CD4-positive, alpha-beta T cell treated with Interleukin-6 at 100 ng/mL for 8 hours (primary cell): ENCODE measurements at places on chromosomes 12 and 14.

- DNase-seq, result no peak
Observed at GRCh38 chr12:106269150-106269771, 21.4 kb upstream of the CKAP4 start.

DNA sequence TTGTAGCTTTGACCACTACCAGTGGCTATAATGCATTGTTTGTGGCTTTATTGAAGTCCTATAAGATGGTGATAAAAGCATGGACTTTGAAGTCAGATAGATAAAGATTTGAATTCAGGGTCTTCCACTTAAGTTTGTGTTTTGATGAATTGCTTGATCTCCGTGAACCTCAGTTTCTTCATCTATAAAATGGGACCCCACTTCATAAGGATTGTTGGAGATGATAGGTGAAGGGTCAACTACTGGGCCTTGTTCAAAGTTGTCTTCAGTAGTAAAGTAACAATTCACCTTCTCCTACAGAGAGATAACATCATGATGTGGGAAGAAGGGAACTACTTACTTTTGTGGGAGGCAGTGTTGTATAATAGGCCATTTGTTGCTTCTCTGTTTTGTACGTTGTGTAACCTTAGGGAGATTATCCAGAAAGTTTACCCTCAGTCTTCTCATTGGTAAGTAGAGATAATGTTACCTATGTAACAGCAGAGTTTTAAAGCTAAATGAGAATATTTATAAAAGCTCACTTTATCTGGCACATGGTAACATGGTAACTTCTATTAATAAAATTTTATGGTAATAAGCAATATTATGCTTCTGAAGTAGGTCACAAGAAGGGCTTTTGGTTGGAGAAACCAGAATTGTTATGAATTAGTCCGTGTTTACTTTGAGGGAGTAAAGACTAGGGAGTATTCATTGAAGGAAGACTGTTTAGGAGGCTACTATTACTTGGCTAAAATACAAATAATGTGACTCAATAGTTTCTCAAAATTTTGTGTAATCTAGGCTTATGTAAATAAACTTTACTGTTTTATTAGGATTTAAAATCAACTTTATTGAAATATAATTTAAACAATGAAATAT lies 15.1 kb downstream of the ADIPOR2 start:
- no peak for DNase-seq

DNA sequence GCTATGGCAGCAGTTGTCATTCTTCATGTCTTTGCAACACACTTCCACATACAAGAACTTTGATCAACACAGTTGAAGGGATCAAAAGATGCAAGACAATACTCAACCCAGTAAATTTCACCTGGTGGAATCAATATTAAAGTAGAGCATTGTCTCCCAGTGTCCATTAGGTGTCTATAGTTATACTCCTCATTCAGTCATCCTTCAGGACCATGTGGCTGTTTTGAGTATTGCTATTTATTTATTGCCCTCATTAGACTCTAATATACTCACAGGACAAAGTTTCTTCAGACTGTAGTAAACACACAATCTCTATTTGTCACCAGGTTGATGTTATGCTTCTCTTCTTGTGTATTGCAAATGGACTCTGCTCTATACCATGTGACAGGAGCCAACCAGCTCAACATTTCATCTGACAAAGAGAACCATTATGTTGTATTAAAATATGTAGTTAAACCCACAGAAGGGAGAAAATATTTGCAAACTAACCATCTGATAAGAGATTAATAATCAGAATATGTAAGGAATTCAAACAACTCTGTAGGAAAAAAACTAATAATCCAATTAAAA lies 146.6 kb downstream of the TGFB3 start:
- DNase-seq, result no peak

GRCh38 chr12:76101739-76102385 lies 17.4 kb upstream of the NAP1L1 start:
- no peak for DNase-seq

DNA sequence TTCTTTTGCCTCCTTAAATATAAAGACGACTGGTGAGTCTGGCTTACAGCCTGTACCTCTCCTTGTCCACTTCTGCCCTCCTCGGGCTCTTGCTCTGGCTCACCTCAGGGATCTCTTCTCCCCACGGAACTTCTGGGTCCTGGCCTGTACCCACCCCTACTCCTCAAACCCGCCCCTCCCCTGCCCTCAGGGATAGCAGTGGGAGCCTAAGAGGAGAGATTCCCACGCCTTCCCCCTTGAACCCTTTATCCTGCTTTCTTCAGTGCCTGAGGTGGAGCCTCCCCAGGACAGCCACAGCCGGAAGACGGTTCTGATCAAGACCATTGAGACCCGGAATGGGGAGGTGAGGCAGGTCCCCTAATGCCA lies 2.7 kb downstream of the PRPH start:
- DNase-seq, result no peak

DNA sequence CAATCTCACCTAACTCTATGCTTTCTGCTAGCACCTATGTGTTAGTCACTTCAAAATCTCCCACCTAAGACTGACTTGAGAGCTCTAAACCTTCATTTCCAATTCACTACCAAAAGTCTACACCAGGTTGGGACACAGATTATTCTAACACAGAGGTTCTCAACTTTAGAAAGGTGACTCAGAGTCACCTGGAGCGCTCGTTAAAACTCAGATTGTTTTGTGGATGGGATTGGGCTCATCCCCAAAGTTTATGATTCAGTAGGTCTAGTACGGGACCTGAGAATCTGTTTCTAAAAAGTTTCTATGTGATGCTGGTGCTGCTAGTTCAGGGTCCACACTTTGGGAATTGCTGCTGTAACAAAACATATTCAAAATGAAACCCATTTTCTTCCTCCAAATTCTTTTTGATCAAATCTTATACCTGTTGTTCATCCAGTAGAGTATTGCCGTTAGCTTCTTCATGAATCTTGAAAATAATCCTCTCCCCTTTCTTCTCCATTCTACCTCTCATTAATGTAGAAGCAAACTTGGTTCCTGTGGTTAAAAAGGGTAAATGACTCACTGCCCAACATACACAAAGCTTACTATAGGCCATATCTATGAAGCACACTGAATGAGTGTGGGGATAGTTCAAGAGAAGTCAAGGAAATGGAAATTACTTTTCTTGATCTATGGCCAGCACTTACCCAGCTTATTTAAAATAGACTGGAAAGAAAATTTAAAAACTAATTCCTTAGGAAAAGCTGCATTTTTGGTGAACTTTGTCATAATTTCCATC lies 206.7 kb downstream of the KIF21A start:
- no peak for DNase-seq

DNA sequence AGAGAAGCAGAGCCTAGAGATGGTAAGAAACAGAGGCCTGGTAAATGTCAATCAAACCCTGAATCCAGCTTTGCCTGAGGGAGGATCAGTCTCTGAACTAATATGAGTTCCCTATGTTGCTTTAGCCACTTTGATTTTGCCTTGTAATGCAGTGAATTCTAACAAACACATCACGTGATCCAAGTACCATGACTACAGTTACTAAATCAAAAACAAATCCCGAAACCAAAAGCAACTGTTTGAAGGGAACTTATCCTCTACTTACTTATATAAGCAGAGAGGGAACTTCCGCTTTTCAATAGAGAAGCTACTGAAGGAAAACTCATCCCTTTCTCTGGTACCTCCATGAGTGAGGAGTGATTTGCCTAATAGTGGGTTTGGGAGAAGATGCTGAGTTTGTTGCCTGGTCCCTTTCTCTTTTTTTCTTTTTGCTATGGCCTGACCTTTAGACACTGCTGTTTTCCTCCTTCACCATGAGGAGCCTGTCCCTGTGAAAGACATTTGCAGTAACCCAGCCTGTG lies 7.7 kb upstream of the PPTC7 start:
- DNase-seq, result peak; percentile 62

GRCh38 chr14:32494609-32495434 lies 165.7 kb downstream of the AKAP6 start:
- no peak for DNase-seq

DNA sequence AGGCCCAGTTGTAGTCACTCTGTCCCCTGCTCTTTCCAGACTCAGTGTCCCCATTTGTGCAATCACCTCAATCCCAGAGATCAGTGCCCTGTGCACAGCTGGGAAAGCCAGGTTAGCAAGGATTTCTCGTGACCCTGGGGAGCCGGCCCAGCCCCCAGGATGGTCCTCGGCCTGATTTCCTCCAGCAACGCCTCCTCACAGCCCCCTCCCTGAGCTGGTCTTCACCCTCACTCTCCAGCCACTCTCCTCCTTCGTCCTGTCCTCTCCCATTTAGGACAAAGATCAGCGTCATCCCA lies 194.8 kb upstream of the C14orf180 start:
- no peak for DNase-seq

DNA sequence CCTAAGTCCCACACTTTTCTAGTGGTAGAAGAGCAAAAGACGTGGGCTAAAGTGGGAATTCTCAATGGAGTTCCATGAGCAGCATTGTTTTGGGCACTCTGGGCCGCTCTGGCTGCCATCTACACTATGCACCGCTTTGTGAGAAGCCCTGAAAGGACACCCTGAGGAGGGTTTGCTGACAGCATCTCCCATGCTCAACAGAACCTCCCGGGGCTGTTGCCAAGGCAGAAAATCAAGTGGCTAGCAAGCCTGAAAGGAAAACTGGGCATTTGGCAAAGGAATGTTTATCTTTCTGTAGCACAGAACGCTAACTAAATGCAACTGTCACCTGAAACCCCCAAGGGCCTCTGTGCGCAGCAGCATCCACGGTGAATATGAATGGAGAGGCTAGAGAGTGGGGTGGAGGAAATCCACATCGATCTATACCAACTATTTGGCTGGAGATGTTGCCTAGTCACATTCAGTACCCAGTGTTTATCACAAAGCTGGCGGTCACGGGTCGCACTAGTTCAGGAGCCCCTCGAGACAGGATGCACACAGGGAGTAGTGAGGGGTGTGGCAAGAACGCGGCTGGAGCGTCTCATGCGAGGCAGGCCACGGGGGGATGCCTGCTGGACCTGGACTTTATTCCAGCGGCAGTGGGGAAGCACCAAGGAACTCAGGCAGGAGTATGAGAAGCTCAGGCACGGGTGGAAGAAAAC lies 14.2 kb downstream of the APPL2 start:
- DNase-seq, result no peak

DNA sequence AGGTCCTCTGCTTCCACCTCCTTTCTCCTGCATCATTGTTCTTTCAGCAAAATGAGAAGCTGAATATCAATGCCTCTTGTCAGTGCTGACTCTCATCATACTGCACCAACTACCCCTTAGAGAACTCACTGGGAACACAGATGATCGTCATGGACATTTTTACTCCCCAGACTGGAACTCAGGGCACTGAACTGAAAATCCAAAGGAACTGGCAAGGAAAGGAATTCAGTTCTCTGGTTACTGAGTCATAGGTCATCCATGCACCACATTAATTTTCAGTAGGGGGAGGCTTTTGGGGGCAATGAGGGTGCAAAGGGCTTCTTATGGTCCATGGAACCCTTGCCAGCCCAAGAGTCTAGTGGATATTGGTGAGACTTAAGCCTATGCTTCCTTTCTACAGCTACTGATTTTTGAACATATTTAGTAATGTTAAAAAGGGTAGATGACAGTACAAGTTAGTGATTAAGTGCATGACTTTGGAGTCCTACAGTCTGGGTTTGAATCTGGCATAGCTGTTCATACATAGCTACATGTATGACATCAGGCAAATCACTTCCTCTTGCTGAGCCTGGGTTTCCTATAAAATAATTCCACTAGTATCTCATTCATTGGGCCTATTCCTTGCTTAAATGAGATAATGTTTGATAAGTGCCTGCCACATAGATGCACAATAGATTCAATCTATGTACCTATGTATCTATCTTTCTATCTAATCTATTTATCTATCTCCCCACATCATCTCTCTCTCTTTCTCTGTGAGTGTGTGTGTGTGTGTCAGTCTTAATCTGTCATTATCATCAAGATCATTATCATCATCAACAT lies 29.2 kb downstream of the BBS10 start:
- DNase-seq, result no peak

DNA sequence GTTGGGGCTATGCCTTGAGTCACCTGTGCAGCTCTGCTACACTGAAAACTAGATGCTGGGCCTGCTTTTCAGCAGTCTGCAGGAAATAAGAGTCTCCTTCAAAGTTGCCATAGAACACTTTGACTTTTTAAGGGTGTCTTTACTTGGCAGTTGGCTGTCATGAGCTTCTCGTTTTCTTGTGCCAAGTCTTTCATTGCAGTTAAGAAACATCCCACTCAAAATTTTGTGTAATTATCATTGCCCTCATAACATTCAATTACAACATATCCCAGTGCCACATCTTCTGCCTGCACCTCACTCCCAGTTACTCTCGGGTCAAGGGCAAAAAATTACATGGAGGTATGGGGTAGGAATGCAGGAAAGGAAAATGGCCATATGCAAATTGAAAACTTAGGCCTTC lies 29.1 kb downstream of the GPR65 start:
- DNase-seq, result no peak

DNA sequence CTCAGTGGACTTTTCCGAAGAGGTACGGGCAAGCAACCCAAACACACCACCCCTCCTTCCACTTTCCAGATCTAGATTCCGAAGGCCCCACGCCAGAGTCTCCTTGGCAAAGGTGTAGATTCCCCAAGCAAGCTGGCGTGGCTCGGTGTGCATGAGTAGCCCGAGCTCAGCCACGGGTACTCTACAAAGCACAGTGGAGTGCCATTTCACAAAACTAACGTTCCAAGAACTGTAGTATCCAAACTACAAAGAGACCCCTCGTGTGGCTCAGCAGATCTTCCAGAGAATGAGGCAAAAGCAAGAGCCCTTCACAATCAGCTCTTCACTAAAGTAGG lies 72.1 kb downstream of the FOXN3 start:
- no peak for DNase-seq

DNA sequence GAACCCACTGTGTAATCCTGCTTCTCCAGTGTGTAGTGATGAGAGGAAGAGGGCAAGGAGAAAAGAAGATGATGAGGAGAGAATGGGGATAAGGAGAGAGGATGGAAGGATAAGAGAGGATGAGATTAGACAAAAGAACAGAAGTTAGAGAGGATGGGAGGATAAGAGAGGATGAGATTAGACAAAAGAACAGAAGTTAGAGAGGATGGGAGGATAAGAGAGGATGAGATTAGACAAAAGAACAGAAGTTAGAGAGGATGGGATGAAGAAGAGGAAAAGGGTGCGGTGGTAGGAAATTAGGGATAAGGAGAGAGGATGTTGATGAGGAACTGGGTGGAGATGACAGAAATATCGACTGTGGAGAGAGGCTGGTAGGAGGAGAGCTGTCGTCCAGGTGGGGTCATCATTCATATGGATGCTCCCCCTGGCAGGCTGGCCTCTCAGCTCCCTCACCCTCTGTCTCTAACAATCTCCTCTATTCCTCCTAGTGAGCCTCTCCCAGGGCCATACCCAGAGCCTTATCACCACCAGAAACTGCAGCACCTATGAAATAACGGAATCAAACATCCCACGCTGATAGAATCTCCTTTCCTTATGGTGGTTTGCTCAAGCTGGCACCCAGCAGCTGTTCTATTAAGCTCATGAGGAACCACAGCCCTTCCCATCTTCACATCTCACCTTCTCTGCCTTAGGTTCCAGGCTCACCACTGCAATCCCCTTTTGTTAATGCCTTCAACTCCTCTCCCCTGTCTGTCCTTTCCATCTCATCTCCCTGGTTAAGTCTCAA lies 6.0 kb upstream of the CIROP start:
- DNase-seq, result no peak
